ENCODE measurements at places on chromosomes 2 and 18.

- DNase-seq = no peak
Observed at GRCh38 chr2:118672571-118673158, 174.8 kb downstream of the EN1 start.

DNA sequence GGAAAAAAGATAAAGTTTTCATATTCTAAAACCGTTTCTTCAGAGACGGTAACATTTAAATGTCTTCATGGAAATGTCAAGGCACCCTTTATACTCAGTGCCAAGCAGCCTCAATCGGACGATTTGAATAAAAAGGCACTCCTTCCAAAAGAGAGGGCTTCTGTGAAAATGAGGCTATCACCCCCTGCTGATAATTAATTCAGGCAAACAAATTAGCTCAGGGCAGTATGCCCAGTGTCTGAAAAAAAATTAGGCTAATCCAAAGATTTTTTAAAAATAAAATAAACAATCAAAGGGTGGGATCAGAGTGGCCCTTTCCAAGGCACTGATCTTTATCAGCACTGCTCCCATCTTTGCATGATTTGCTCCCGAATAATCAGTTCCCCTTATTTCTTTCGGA lies 151.0 kb upstream of the PID1 start:
- DNase-seq = no peak

DNA sequence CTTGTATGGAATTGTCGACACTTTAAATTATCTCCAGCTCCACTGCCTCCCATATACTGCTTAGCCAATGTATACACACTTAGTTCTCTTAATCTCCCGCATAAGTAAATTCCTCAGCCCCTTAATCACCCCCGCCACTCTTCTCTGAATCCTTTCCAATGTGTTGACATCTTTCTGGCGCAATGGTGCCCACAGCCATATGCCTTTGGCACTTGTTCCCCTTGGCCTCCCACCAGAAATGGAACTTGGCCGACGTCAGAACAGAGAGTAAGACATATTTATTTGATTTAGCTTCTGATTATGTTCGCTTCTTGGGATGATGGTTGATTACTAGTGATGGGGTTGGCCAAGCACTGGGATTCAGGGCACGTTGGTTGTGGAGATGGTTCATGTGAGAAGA lies 1089.3 kb upstream of the CELF4 start:
- DNase-seq = no peak

- no peak for DNase-seq
Observed at GRCh38 chr18:63142594-63143225, 176.9 kb downstream of the BCL2 start.

DNA sequence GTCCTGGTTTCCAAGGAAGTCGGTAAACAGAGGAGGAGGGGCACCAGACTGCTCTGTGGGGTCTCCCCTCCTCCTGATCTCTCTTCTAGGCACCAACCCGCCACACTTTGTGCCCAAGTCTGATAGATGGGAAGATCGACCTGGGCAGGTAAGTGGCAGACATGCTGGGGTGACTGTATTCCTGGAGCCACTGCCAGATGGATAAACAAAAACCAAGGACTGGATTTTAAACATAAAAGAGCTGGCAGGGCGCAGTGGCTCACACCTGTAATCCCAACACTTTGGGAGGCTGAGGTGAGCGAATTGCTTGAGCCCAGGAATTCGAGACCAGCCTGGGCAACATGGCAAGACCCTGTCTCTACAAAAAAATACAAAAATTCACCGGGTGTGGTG lies 181.2 kb downstream of the ANAPC1 start:
- DNase-seq = no peak

GRCh38 chr2:49175831-49176230 lies 21.5 kb upstream of the FSHR start:
- DNase-seq = no peak

- no peak for DNase-seq
Observed at GRCh38 chr2:140711867-140712266, 1418.9 kb downstream of the LRP1B start.

DNA sequence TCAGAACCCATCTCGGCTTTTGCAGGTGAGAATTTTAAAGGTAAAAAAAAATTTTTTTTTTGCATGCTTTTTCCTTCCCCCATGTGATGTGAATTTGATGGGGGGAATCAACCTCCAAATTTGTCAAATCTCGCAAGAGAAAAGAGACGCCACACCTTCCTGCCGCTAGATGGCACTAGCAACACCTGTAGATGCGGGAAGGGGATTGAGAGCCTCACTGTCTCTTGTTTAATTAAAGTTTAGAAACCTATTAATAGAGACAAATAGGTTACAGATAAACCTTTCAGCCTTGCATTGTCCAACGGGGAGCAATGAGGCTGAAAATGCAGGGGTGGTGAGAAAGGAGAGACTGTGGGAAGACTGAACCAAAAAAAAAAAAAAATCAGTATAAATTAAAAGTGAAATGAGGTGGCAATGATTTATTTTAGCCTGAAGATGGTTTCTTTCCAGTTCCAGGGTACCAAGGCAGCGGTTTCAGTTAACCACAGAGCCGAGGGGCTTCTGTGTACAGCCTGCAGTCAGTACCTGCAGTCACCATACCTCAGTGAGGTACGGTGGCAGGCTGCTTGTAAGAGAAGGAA lies 84.6 kb downstream of the NRP2 start:
- no peak for DNase-seq

DNA sequence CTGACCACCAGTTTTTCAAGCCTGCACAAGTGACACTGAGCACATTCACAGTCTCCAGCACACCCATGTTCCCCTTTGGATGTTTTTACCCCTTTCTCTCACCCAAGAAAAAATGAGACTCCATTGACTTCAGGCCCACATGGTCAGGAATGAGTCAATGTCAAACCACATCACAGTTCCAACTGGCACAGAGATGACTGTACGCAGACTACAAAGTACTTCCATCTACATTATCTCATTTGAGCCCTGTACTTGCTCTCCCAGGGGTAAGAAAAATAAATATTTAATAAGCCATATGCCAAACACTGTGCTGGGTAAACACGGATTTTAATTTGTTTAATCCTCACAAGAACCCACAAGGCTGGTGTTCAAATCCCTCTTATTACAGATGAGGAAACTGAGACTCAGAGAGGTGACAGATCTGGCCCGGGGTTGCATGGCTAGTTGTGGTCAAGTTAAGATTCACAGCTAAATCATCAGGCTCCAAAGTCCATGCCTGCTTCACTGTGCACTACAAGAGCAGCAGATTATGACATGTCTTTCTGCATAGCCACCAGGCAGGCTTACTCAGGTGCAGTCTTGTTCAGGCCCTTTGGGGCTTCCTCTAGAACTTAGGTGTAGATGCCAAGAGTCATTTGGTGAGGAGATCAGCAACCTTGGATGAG lies 106.1 kb downstream of the TXNL1 start:
- no peak for DNase-seq

- no peak for DNase-seq
Observed at GRCh38 chr2:7994397-7994951, 687.4 kb upstream of the ID2 start.

DNA sequence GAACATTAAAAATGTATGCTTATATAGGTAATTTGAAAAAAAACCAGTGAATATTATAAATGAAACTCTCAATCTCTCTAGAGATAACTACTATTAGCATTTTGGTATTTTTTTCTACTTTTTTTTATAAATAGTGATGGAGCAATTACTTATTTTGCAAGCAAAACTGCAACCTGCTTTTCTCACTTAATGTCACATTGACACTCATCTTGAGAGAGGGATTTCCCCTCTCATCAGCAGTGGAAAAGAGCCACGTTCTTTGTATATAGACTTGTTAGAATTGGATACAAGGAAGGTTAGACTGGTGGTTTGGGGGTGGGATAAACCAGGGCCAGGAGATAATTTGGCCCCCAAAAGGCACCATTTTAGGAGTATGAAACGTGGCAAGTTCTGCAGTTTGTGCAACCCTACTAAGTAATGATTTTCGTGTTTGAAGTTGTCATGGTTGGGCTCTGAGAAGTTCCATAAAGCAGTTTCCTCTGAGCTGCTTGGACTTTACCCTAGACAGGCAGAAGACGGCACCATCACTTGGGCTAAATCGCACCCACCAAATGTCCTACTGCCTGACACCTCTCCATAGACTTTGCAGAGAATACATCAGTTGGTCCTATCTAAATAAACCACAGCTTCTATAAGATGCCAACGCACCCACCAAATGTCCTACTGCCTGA lies 194.0 kb downstream of the ACTR3 start:
- DNase-seq = no peak

GRCh38 chr2:148965623-148966437 lies 72.7 kb upstream of the LYPD6B start:
- DNase-seq = peak; percentile 96

DNA sequence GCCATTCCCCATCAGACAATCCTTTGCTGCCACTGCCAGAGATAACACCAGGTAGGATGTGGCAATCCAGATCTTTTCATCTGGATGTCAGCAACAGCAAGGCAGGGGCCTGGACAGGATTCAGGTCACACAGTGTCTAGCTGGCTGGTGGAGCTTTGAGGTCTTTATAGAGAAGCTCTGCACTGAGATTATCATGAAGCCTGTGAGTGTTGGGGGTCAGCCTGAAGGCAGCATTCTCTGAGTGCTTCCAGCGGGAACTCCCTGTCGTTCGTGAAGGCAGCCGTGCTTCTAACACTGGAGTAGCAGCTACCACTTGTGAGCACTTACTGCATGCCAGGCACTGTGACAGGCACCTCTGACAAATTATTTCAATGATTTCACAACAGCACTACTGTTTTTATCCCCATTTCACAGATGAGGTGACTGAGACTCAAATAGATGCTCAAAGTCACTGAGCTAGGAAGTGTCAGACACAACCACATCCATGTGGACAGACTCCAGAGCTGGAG lies 85.7 kb downstream of the SEMA4F start:
- DNase-seq = no peak

DNA sequence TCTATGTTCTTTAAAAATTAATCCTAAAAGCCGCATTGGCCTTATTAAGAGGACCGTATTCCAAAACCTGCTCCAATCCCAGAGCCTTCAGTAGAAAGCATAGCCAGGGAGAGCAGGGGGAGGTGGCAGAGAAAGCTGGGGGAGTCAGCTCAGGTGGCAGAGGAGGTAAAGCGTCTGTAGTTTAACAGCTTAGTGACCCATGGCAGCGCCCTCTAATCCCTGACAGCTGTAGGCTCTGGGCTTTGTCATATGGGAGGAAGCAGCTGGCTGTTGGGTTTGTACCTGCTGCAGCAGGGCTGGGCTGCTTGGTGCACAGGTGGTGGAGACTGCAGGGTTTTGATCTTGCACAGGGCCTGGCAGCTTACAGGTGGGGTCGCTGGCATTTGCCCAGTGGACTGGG lies 50.6 kb downstream of the THNSL2 start:
- no peak for DNase-seq

DNA sequence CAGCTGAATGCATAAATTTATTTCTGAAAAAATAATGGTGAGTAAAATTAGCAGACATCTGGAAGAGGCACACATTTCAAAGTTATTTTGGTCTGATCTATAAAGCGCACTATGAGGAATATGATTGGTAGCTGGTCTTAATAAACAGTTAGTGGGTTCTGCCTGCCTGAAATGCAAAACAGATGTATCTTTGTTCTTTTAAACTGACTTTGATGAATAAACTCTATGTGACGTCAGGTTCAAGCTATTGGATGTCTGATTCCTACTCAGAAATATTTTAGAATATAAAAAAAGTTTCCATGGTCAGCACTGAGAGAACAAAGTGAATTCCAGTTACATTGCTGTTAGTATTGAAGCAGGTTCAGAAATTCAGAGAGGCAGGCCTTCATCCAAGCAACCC lies 136.4 kb downstream of the TPGS2 start:
- DNase-seq = no peak

GRCh38 chr2:10889651-10890215 lies 22.0 kb upstream of the KCNF1 start:
- no peak for DNase-seq

DNA sequence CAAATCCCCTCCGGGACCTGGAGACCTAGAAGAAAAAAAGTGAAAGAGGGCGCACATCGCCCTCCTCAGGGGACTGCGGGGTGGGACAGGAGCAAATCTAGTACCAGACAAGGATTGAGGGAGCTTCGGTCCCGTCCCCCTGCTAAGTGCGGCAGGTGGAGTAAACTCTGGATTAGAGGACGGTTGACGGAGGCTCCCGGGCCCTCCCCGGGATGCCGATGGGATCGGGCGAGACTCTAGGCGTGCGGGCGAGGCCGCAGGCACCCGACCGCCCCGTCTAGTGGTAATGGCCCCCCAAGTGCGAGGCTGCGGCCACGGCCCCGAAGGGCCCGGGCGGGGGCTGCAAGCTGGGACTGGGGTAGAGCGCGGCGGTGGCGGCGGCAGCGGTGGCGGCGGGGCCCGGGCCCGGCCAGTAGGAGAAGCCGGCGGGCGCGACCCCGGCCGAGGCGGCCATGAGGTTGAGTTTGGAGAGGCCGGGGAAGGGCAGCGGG lies 3.5 kb downstream of the FEV start:
- no peak for DNase-seq

DNA sequence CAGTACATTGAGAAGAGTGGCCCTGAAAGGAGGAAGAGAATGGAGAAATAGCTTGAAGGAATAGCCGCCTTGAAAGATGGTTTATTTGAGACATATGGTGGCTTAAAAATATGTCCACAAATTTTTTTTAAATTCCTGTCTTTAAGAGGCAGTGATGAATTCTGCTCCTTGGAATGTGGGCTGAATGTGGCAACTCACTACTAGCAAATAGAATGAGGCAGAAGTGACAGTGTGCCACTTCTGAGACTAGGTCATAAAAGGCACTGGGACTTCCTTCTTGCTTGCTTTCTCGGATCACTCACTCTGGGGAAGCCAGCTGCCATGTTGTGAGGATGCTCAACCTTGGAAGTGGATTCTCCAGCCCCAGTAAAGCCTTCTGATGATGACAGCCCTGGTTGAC lies 67.0 kb downstream of the FAM161A start:
- no peak for DNase-seq

DNA sequence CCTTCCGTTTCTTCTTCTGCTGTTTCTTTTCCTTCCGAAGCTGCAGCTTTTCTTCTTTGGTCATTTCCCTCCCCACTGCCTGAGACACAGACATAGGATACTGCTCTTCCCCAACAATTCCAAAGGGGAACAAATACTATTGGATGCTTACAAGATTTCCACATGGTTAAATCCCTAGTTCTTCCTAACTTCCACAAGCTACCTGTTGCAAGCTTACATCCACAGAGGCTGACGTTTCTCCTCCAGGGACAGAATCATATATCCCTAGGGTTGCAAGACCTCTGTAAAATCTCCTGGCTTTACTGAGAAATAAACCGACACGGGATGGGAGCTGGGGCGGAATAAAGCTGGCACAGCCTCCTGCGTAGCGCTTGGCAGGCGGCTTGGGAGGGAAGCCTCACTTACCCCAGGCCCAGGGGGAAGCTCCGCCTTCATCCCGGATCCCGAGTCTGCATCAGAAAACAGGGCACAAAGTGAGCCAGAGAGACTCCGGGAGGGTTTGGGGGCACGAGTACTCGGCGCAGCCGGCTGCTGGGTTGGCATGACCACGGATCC lies 590 bp downstream of the EIF2B4 start:
- no peak for DNase-seq

- no peak for DNase-seq
Observed at GRCh38 chr2:36520431-36520830, 77.5 kb downstream of the FEZ2 start.

DNA sequence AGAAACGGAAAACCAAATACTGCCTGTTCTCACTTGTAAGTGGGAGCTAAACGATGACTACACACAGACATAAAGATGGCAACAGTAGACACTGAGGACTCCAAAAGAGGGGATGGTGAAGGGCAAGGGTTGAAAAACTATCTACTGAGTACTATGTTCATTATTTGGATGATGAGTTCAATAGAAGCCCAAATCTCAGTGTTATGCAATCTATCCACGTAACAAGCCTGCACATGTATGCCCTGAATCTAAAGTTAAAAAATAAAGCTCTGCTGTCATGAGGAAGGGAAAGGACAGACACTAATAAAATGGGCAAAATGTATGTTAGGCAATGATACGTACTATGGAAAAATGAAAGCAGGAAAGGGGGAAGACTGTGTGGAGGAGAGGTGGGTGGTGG lies 376.0 kb downstream of the TGIF1 start:
- DNase-seq = no peak

All from GF-D8 (cell line).